ENCODE measurements at places on chromosomes 7 and 10. TPM values are rescaled to one million over a fixed set of nuclear protein-coding genes. Genes with fewer than 3 reads are reported as not detected.

DNAJB9 gene
- 48.2 TPM for total RNA-seq

CDHR1 gene
- total RNA-seq: 1.2 TPM

SYT15B gene
- total RNA-seq: not detected

NCF1 gene
- total RNA-seq: not detected

VPS37D gene
- 21.5 TPM for total RNA-seq

HTR5A gene
- 0.62 TPM for total RNA-seq

LLCFC1 gene
- total RNA-seq: not detected

ANK3 gene
- total RNA-seq: 260 TPM

NKX1-2 gene
- total RNA-seq: 0.47 TPM

NUTM2E gene
- total RNA-seq: 0.78 TPM

SPDYE2B gene
- total RNA-seq: not detected

ICA1 gene
- 49.8 TPM for total RNA-seq

NKX6-2 gene
- total RNA-seq: not detected

MYOZ1 gene
- total RNA-seq: 0.78 TPM

ENKUR gene
- 5.0 TPM for total RNA-seq

CCL24 gene
- not detected for total RNA-seq

BTBD16 gene
- not detected for total RNA-seq

AMPH gene
- total RNA-seq: 17.0 TPM

CACNA2D1 gene
- 149 TPM for total RNA-seq

All from occipital lobe (tissue), 3 donors.